ENCODE measurements at places on chromosomes 12 and 14. TPM values are rescaled to one million over a fixed set of nuclear protein-coding genes. Genes with fewer than 3 reads are reported as not detected.

GRCh38 chr14:50423529-50423928 lies 26.8 kb upstream of the CDKL1 start:
- no peak for DNase-seq
- peaks cover 8% of the 10 kb centered on the region for H3K36me3 ChIP-seq
- no peak overlapping the region for H3K4me3 ChIP-seq

GRCh38 chr14:94394581-94395207 lies 6.3 kb upstream of the SERPINA1 start:
- peak; percentile 69 for DNase-seq
- no peaks in the 10 kb centered on the region for H3K27me3 ChIP-seq
- H3K4me1 ChIP-seq: no peaks in the 10 kb centered on the region
- no peak overlapping the region for H3K4me3 ChIP-seq
- no peaks in the 10 kb centered on the region for H3K36me3 ChIP-seq

GRCh38 chr12:120989687-120990086 lies 11.3 kb downstream of the HNF1A start:
- H3K27me3 ChIP-seq: peaks cover 4% of the 10 kb centered on the region
- no peak for DNase-seq
- H3K36me3 ChIP-seq: no peaks in the 10 kb centered on the region
- H3K4me3 ChIP-seq: no peak overlapping the region
- no peaks in the 10 kb centered on the region for H3K4me1 ChIP-seq
- H3K27ac ChIP-seq: no peak overlapping the region

DNA sequence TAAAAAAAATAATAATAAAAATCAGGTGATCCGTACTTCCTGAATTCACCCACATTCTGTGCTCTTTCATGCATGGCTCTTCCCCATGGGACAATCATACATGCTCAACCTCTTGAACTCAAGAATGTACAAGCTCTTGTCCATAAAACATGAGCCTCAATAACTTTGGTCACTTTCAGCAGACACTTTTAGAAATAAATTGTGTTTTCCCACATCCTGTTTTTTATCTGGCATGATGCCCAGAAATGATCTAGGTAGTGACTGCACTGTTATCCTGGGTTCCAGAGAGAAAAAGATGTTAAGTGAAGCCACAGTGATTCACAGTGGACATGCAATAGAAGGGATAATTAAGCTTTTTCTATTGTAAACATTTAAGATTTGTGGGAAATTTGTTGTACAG lies 537.6 kb upstream of the TMEM132C start:
- no peaks in the 10 kb centered on the region for H3K4me1 ChIP-seq
- no peaks in the 10 kb centered on the region for H3K36me3 ChIP-seq
- H3K27me3 ChIP-seq: no peaks in the 10 kb centered on the region
- H3K4me3 ChIP-seq: no peak overlapping the region
- no peak overlapping the region for H3K27ac ChIP-seq
- peak; percentile 77 for DNase-seq

GRCh38 chr12:57055824-57056223 lies 5.9 kb upstream of the MYO1A start:
- no peak overlapping the region for H3K27ac ChIP-seq
- H3K4me3 ChIP-seq: no peak overlapping the region
- DNase-seq: no peak
- peaks cover 5% of the 10 kb centered on the region for H3K36me3 ChIP-seq
- no peaks in the 10 kb centered on the region for H3K27me3 ChIP-seq

DNA sequence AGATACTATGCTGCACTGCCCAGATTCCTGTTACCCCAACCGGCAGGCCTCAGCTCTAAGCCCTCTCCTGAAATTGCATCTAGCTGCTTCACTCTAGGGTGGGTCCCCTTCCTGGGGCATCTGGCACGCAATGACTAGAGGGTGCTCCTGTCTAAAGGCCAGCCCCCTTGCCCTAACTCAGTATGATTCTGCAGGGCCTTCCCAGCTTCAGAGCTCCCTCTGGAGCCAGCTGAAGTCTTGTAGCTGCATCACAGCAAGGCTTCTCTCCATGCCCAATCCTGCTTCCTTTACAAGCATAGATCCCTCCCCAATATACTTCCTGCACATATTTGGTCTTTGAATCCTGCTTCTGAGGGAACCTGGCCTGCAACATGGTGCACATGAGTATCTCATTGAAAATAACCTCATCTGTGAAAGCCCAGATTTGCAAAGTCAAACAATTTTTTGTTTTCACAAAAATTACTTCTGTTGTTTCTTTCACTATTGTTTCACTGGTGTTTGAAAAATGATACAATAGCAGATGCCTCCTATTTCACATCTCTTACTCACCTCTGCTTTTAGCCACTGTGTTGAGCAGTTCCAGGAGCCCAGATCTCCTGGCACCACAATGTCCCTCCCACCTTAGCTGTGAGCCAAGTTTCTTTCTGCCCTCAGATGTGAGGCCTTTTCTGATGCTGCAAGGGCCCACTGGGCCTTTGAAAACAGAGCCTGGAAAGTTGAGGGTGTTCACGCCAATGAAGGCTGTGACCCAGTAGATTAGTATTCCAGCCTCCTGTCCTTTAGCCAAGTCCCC lies 169.5 kb upstream of the EGLN3 start:
- no peaks in the 10 kb centered on the region for H3K4me1 ChIP-seq
- no peak overlapping the region for H3K27ac ChIP-seq
- no peaks in the 10 kb centered on the region for H3K27me3 ChIP-seq
- no peak overlapping the region for H3K4me3 ChIP-seq
- no peak for DNase-seq

DNA sequence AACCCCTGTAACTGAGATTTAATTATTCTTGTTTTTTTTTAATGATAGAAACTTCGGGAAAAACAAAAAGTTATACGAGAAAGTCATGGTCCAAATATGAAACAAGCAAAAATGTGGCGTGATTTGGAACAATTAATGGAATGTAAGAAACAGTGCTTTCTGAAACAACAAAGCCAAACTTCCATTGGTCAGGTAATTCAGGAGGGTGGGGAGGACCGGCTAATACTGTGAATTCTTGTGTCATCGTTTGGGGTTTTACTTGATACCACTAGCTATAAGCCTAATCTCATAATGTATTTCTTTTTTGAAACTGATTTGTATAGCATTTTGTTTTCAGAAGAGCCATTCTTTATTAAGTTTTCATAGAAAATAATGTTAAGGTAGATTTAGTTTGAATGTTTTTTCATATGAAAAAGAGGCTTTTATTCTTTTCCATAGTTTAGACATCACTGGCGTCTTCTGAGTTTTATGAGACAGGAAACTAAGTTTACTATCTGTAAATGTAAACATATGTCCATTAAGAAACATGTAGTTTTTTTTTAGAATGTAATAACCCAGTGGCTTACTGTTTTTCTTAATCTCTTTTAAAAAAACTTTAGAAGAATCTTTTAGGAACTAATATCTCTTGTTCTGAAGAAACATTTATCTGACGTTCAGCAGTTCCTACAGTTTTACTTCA lies 62.9 kb upstream of the ATP2A2 start:
- H3K36me3 ChIP-seq: no peaks in the 10 kb centered on the region
- H3K4me3 ChIP-seq: no peak overlapping the region
- H3K4me1 ChIP-seq: no peaks in the 10 kb centered on the region
- no peak overlapping the region for H3K27ac ChIP-seq

- H3K36me3 ChIP-seq: no peaks in the 10 kb centered on the region
- no peak overlapping the region for H3K27ac ChIP-seq
- H3K4me3 ChIP-seq: no peak overlapping the region
- DNase-seq: no peak
- no peaks in the 10 kb centered on the region for H3K27me3 ChIP-seq
Observed at GRCh38 chr12:30514666-30515065, 181.0 kb downstream of the IPO8 start.

- no peak overlapping the region for H3K4me3 ChIP-seq
- no peak overlapping the region for H3K27ac ChIP-seq
- H3K4me1 ChIP-seq: peaks cover 7% of the 10 kb centered on the region
- H3K27me3 ChIP-seq: no peaks in the 10 kb centered on the region
Observed at GRCh38 chr14:71003156-71003555, 95.9 kb downstream of the PCNX1 start.

- no peaks in the 10 kb centered on the region for H3K36me3 ChIP-seq
- no peaks in the 10 kb centered on the region for H3K4me1 ChIP-seq
- DNase-seq: no peak
- no peaks in the 10 kb centered on the region for H3K27me3 ChIP-seq
- H3K27ac ChIP-seq: no peak overlapping the region
Observed at GRCh38 chr12:92021666-92022035, 124.0 kb downstream of the BTG1 start.

GRCh38 chr14:93510056-93510455 lies 79.3 kb downstream of the UNC79 start:
- no peaks in the 10 kb centered on the region for H3K36me3 ChIP-seq
- H3K27ac ChIP-seq: no peak overlapping the region
- no peaks in the 10 kb centered on the region for H3K27me3 ChIP-seq
- no peaks in the 10 kb centered on the region for H3K4me1 ChIP-seq
- DNase-seq: no peak

DNA sequence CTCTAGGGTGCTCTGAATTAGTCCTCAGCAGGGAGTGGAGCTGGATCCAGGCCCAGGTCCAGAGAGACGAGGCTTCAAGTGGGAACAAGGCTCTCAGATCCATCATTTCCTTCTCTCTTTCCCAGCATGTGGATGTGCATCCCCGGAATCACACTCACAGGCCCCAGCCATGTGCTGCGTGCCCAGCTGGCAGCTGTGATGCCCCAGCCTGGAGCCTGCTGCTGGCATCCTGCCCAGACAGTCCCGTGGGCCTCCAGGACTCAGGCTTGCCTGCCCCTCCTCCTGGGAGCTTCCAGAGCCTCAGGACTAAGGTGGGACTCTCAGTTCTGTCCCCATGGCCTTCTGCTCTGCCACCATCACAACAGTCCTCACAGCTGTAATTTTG lies 6.2 kb upstream of the KRT84 start:
- no peak overlapping the region for H3K27ac ChIP-seq
- peaks cover 9% of the 10 kb centered on the region for H3K27me3 ChIP-seq
- no peaks in the 10 kb centered on the region for H3K36me3 ChIP-seq
- DNase-seq: peak; percentile 24
- no peaks in the 10 kb centered on the region for H3K4me1 ChIP-seq

GRCh38 chr12:65560286-65560685 lies 264.0 kb upstream of the HMGA2 start:
- no peaks in the 10 kb centered on the region for H3K27me3 ChIP-seq
- peaks cover 13% of the 10 kb centered on the region for H3K4me1 ChIP-seq

DNA sequence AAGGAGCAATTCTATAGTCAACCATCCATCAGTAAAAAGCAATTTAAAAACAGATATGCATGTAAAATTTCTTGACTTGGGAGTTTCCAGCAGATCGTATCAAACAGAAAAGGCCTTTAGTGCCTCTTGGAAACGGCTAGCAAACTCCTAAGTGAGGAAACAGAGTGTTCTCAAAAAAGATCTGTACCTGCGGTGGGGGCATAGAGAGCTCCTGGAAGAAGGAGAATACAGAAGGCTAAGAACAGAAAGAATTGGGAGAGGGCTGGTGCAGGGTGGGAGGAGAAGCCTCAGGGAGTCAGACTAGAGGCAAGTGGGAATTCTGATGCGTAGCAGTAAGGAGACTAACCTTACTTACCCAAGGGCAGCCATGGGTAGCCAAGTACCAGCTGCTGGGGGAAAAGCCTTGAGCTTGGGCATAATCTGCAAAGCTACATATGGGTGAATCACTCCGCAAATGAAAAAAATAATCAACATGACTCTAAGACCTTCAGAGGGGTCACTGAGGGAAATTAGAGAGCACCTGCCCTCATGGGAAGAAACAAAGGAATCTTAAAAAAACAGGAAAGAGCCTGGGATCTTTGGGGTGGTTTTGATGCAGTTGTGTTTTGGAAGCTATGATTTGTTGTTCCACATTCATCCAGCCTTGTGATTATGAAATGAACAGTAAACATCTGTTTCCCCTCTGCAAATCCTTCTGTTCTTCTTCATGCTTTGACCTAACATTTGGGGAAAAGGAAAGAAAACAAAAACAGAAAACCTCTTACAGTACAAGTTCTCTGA lies 10.4 kb downstream of the RHOJ start:
- DNase-seq: no peak
- no peaks in the 10 kb centered on the region for H3K4me1 ChIP-seq
- H3K4me3 ChIP-seq: no peak overlapping the region
- no peak overlapping the region for H3K27ac ChIP-seq

DNA sequence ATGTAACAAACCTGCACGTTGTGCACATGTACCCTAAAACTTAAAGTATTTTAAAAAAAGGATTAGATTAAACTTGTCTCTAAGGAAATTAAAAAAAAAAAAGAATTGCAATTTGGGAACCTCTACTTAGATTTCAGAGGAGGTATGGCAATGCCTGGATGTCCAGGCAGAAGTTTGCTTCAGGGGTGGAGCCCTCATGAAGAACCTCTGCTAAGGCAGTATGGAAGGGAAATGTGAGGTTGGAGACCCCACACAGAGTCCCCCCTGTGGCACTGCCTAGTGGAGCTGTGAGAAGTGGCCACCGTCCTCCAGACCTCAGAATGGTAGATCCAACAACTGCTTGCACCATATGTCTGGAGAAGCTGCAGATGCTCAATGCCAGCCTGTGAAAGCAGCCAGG lies 279.6 kb upstream of the CCDC196 start:
- no peaks in the 10 kb centered on the region for H3K4me1 ChIP-seq
- no peaks in the 10 kb centered on the region for H3K27me3 ChIP-seq
- no peak for DNase-seq
- H3K4me3 ChIP-seq: no peak overlapping the region

CAPS2 gene
- 9.2 TPM for total RNA-seq

TPH2 gene
- not detected for total RNA-seq

CIROP gene
- 1.0 TPM for total RNA-seq

CISTR gene
- not detected for total RNA-seq

RBP5 gene
- 0.26 TPM for total RNA-seq

PAN2 gene
- total RNA-seq: 18.5 TPM

GDF3 gene
- not detected for total RNA-seq

DNAI7 gene
- 0.17 TPM for total RNA-seq

TAS2R43 gene
- 0.99 TPM for total RNA-seq

All from fibroblast of lung (primary cell).